ENCODE measurements at places on chromosomes 2 and 18.

GRCh38 chr18:25595274-25596060 lies 243.5 kb upstream of the ZNF521 start:
- DNase-seq, result no peak

- no peak for DNase-seq
Measured at GRCh38 chr2:167759531-167759930, 487.9 kb downstream of the STK39 start.

GRCh38 chr2:22450831-22451230 lies 934.1 kb upstream of the KLHL29 start:
- no peak for DNase-seq

GRCh38 chr2:193103064-193103463 lies 908.3 kb upstream of the TMEFF2 start:
- no peak for DNase-seq

All from stimulated activated naive CD8-positive, alpha-beta T cell treated with anti-CD3 and anti-CD28 coated beads, Interleukin-15, Interleukin-2, amounts not matched to agents 100 U/mL and 50 U/mL, for 24 hours (primary cell).